ENCODE measurements at places on chromosomes 3 and 15.

GRCh38 chr15:57363661-57364060, 12.6 kb upstream of the CGNL1 start:
- DNase-seq = no peak

- DNase-seq = no peak
Observed at GRCh38 chr15:41629463-41629862, 30.7 kb upstream of the MGA start.

DNA sequence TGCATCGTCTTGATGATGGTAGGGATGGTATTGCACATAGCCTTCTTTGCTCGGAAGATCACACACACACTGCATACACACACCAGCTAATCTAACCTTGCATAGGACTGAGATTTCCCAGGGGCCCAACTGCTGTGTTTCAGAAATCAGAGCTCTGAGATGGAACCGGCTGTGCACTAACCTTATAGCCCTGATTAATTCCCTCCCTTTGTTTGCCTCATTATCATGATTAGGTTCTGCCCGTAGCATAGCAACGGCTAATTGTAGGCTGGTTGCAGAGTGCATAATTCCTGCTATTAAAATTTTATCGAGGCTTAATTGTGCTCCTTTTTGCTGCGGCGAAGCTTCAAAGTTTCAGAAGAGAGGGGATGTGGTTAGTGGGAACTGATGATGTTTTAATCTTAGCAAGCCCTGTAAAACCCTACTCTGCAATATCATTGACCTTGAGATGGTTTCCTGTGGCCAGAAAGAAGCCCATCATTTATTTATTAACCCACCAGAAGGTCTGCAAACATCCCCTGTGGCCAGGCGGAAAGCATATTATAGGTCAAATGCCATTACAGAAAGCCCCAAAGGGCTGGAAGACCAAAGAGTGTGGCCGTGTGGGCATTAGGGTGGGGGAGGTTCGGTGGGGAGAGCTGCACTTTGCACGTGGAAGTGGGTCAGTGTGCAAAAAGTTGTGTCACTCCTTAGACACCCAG, 56.2 kb upstream of the GLCE start:
- no peak for DNase-seq

- DNase-seq = no peak
Observed at GRCh38 chr3:47319956-47320355, 37.2 kb downstream of the KLHL18 start.

- DNase-seq = no peak
Observed at GRCh38 chr3:47276558-47276957, 6.0 kb downstream of the KIF9 start.

DNA sequence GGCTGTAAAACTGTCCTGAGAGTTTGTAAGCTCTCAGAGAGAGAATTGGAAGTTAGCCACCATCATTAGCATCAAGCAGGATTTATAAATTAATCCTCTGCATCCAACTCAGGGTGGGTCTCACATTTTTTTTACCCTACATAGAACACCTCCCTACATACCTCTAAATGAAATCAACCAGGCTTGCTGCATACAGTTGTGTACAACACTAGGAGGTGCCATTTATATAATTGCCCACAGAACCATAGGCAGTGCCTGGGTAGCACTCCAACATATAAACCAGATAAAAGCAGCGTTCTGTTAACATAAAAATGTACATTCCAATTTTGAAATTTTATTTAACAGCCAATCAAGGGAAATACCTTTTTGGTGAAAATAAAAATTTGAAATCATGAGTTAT, 48.2 kb upstream of the SELENOK start:
- no peak for DNase-seq

DNA sequence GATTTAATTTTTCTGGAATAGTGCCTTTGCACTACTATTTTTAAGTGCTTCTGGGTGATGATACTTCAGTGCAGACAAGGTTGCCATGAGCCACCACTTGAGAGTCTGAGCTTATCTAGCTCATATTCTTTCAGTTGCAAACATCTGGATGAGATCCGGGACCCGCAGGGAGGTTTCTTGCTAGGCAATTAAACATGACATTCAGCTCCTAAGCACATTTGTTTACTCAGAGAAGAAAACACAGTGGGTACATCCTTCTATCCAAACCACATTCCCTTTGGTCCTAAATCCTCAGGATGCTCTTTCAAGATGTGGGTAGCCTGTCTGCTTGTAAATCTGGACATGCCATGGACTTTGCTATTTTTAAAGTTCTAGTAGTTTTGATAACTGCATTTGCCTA, 12.0 kb downstream of the PLSCR1 start:
- no peak for DNase-seq

GRCh38 chr3:11275926-11276325, 3.7 kb downstream of the ATG7 start:
- DNase-seq = no peak

- no peak for DNase-seq
Observed at GRCh38 chr3:158057666-158058065, 48.6 kb downstream of the SHOX2 start.

DNA sequence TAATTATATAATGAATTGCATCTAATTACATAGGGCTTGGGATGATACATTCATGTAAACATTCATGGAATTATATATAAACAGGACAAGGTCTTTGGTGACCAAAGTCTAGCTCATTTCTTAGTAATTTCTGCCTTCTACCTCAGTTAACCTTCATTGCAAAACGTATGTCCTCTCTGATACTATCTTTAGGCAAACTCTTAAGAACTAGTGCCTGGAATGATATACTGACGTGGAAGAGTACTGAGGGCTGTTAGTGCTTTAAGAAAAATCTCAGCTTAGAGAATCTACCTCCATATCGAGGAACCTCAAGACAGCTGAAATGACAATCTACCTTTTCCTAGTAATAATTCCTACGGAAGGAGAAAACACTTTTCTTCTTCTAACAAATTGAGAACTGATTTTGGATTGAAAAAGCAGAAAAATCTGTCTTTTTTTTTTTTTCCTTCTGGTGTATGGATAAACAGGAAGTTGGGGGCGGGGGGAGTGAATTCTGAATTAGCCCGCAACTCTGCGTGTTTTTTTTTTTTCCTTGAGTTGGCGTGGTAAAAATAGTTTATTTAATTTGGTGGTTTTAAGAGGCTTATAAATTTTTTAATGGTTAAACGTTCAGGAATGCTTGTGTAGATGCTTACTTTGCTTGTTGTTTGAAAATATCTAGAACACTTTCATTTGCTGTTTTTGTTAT, 43.2 kb downstream of the RARB start:
- DNase-seq = no peak

- no peak for DNase-seq
Observed at GRCh38 chr15:71054286-71054952, 60.9 kb upstream of the THSD4 start.

GRCh38 chr15:90839187-90840071, 29.0 kb upstream of the FURIN start:
- no peak for DNase-seq

GRCh38 chr15:31768055-31768454, 262.3 kb upstream of the CHRNA7 start:
- no peak for DNase-seq

DNA sequence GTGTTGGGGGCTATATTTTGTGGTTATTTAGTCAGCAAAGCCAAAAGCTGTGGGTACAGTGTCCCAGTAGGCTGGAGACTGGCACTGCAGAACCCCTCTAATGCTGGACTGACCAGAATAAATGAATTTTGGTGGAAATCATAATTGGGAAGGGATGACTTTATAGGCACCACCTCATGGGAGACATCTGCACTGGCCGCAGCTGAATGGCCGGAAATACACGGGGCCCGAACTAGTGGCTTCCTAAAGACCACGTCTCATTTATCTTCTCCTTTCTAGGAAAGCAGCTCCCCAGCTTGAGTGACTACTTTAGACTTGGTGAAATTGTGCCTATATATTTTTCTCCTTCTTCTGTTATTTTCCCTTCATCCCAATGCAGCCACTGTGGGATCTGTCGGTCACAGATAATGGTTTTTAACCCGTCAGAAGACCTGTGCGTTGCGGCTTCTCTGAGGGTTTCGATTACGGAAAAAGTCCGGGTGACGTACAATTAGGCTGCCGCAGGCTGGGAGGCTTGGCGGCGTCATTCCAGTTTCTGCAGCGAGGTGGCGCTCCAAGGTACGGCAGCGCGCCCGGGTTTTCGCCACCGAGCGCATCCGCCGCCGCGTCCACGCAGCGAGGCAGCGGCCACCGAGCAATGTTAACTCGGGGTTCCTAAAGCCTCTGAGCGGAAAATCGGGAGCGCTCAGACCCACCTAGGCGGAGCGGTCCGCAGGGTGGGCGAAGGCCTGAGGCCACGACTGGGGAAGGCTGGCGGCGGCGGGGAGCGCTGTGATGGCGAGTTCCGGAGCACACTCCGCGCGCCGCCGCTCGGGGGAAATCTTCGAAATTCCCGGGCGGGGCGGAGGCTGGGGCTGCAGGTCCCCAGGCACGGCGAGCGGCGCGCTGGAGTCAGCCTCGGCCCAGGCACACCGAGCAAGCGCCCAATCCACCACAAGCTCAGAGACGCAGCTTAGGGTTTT, 26.3 kb downstream of the NR2F2 start:
- peak; percentile 47 for DNase-seq

- no peak for DNase-seq
Observed at GRCh38 chr15:70487387-70487740, 276.0 kb downstream of the UACA start.
